Stimulated activated naive CD4-positive, alpha-beta T cell treated with Interleukin-2 at 50 U/mL for 16 hours (primary cell): ENCODE measurements at places on chromosomes 6 and 20.

DNA sequence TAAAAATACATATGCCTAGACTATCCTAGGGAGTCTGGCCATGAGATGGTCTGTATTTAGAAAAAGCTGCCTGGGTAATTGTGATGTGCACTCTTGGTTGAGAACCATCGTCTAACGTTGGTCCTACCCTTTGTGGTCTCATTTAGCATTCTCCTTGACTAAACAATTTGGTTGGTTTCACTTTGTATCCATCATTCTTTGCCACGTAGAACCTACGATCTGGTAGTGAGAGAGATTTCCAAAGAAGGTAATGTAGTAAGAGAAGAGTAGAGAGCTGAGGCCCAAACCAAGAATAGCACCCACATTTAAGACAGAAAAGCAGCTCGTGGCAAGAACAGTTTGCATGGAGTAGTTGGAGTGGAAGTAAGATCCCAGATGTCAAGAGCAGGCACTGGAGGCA, 219.8 kb downstream of the TMEM200A start:
- no peak for DNase-seq

- DNase-seq, result no peak
Measured at GRCh38 chr6:33695451-33695887, 16.0 kb downstream of the UQCC2 start.

- no peak for DNase-seq
Measured at GRCh38 chr6:106281661-106282060, 43.9 kb downstream of the ATG5 start.

DNA sequence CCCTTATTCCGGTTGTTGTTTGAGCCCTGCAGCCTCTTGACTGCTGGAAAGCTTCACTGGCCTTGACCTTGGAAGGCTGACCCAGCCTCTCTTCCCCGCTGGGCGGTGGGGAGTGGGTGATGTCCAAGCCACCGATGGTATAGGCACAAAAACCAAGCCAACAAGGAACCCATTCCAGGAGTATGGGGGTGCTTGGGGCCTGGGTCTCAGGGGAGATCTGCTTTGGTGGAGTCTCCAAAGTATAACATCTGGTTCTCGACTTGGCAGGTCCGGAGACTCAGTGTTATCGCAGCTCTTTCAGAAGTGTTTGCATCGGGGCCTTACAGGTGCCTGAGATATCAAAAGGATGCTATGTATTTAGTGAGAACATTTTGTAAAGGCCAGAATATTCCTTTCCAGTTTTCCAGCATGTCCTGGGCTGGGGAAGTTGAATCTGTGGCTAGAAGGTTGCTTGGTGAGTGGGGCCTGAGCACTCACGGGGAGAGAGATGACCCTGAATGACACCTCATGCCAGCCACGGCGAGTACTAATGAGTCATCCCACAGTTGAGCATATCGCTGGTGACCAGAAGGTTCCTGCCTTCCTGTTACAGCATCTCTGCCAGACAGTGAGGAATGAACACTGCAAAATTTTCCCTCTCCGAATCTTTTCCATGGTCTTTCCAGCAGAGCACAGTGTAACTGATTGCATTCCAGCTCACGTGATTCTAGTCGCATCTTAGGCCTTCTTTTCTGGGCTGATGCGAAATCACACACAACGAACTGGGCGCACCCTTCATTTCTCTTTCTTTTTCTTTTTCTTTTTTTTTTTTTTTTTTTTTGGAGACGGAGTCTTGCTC, 133.9 kb downstream of the ZDHHC14 start:
- no peak for DNase-seq

- peak; percentile 8 for DNase-seq
Measured at GRCh38 chr6:14875481-14876063, 370.3 kb upstream of the JARID2 start.

DNA sequence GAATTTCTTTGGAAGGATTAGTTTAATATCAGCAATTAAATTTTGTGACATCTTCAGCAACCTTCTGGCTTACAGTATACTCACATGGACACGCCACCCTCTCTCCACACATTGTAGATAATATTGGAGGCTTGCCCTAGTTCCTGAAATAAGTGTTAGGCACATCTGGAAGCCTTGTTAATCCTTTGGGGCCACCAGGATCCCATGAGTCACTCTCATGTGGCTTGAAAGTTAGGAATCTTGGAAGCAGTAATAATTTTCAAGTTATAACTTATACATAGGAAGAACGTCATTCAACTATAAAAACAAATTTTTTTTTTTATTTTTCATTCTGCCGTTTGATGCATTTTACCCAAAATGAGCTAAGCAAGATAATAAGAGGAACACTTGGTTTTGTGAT, 20.5 kb downstream of the LAMA4 start:
- DNase-seq, result no peak

- no peak for DNase-seq
Measured at GRCh38 chr6:4280707-4281106, 145.3 kb upstream of the ECI2 start.

- no peak for DNase-seq
Measured at GRCh38 chr6:105940990-105941389, 145.1 kb upstream of the PRDM1 start.

- no peak for DNase-seq
Measured at GRCh38 chr6:159450815-159451465, 242.1 kb downstream of the SOD2 start.

- DNase-seq, result no peak
Measured at GRCh38 chr6:119686644-119687043, 337.1 kb upstream of the MAN1A1 start.
